Gastrocnemius medialis (tissue), 4 donors: ENCODE measurements at places on chromosomes 2 and 18. TPM values are rescaled to one million over a fixed set of nuclear protein-coding genes. Genes with fewer than 3 reads are reported as not detected.

Gene SLC11A1
- total RNA-seq, result 6.3 TPM

GRCh38 chr2:172647439-172647838, 88.2 kb upstream of the RAPGEF4 start:
- H3K27me3 ChIP-seq, result no peaks in the 10 kb centered on the region
- H3K4me1 ChIP-seq, result no peaks in the 10 kb centered on the region
- H3K36me3 ChIP-seq, result no peaks in the 10 kb centered on the region
- no peak for DNase-seq

DNA sequence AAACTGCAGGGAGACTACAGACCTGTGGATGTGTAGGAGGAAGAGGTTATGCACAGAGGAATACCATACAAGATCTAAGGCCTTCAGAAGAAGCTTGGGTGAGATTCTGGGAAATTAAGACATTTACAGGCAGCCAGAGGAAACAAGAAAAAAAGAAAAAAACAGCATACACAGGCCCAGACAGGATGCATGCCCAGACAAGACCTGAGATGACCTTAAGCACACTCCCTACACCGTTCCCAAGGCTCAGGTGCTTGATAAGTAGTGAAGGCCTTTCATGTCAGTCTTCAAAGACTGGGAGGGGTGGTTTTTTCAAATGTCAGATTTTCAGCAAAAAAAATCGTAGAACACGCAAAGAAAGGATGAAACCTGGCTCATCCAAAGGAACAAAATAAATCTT, 83.0 kb downstream of the CCDC138 start:
- H3K36me3 ChIP-seq, result no peaks in the 10 kb centered on the region
- no peaks in the 10 kb centered on the region for H3K27me3 ChIP-seq
- no peak overlapping the region for H3K4me3 ChIP-seq
- no peak for DNase-seq
- H3K27ac ChIP-seq, result no peak overlapping the region
- no peaks in the 10 kb centered on the region for H3K4me1 ChIP-seq

- no peak for DNase-seq
- H3K27me3 ChIP-seq, result no peaks in the 10 kb centered on the region
- no peak overlapping the region for H3K27ac ChIP-seq
Observed at GRCh38 chr2:44152865-44153669, 15.6 kb upstream of the PPM1B start.

- no peaks in the 10 kb centered on the region for H3K4me1 ChIP-seq
- no peaks in the 10 kb centered on the region for H3K27me3 ChIP-seq
- DNase-seq, result no peak
- no peaks in the 10 kb centered on the region for H3K36me3 ChIP-seq
- H3K27ac ChIP-seq, result no peak overlapping the region
- no peak overlapping the region for H3K4me3 ChIP-seq
Observed at GRCh38 chr2:173972636-173973035, 7.5 kb upstream of the SP3 start.
